ENCODE measurements at places on chromosomes 1 and 21.

- DNase-seq = no peak
Measured at GRCh38 chr1:84377480-84378095, 20.7 kb upstream of the DNASE2B start.

DNA sequence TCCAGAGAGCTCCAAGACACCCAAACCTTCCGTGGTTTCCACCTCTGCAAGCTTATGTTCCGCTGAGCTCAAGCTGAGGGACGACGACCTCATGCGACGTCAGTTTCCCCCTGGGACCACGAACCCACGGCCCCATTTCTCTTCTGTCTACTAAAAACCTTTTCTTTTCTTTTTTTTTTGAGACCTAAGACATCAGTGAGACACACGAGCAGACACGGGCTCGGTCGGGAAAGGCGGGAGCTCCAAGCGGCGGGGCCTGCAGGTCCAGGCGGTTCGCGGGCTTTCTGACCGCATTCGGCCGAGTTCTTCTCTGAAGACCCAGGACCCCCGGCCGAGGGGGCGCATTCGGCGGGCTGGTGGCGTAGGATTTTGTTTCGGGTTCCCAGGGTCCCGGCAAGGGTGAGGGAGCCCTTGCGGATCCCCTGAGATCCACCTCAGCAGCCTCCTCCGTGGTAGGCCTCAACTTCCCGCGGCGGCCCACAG is 402 bp downstream of the C21orf58 start:
- DNase-seq = no peak

GRCh38 chr1:105210747-105211146 is 1461.0 kb downstream of the AMY1C start:
- DNase-seq = no peak

GRCh38 chr1:228180271-228180958 is 14.8 kb downstream of the IBA57 start:
- no peak for DNase-seq

DNA sequence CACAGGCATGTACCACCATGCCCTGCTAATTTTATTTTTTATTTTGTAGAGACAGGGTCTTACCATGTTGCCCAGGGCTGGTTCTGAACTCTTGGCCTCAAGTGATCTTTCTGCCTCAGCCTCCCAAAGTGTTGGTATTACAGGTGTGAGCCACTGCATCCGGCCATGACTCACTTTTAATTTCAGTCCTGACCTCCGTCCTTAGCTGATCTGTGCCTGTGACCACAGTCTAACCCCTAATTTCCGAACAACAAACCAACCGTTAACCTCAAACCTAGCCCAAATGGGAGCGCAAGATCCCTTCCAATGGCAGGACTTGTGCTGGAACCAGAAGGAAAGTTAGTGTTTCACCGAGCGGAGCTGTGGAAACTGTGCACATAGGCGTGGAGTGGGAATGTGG is 29.3 kb upstream of the MAN1C1 start:
- DNase-seq = no peak

GRCh38 chr1:211231873-211232272 is 27.3 kb upstream of the RCOR3 start:
- DNase-seq = no peak

GRCh38 chr1:193538680-193539079 is 352.3 kb upstream of the B3GALT2 start:
- no peak for DNase-seq

DNA sequence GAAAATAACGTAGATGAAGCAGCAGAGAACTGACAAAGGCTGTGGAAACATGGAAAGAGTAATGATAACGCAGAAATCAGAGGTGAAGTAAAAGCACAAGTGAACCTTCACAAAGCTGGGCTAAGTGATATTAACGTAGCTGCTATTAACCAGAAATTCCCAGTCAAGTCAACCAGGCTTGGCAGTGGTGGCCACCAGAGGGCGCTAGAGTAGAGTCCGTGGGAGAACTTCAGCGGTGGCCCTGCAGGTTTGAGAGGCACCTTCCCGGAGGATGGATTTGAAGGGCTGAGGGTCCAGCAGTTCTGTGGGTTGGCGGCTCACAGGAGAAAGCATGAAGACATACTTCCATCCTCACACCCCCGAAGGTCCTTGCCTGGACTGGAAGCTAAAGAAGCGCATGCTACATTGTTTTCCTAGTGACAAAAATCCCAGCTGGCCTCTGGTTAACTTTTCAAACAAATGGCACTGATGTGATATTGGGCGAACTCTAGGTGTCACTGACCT is 81.7 kb upstream of the ZNF648 start:
- DNase-seq = peak; percentile 13

DNA sequence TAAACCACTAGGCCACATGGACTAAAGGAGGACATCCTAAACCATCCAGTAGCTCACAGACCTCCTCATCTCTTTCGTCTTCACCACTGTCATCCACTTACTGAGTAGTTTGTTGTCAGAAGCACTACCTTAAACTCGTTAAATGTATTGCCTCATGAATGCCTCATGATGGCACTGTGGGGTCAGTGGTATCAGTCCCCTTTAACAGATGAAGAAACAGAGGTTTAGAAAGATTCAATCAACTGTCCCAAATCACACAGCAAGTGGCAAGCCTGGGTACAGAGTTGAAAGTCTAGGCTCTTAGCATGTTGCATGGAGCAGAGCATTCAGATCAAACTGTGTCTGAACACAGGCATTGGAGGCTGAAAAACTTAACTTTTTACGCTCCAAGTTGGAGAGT is 183.6 kb upstream of the KIAA0040 start:
- no peak for DNase-seq

DNA sequence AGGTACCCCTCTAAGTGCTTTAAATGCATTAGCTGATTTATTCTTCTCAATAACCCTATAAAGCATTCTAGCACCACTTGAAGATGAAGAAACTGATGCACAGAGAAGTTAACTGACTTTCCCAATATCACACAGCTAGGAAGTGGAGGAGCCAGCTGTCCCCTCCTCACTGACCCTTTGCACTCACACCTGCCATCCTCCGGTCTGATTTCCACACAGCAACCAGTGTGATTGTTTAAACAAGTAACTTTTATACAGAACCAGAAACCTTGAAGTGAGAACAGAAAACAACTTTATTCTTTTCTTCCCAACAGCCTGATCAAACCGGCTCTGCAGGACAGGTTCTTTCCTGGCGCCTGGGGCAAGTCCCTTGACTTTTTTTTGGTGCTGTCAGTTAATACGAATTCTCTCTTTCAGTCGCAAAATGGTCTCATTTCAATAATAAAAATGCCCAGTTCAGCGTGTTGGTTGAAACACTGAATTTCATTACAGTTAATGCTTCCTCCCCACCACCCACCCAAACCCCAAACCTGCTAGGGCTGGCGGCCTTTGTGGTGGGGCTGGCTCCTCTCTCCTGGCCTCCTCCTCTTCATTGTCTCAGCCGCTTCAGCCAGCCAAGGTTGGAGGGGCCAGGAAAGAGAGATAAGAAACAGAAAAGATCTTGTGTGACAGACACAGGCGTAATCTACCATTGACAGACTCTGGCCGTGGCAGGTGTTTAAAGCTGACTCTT is 26.4 kb upstream of the EEIG2 start:
- no peak for DNase-seq

- no peak for DNase-seq
Measured at GRCh38 chr1:155175281-155175926, 1.8 kb downstream of the TRIM46 start.

- DNase-seq = peak; percentile 50
Measured at GRCh38 chr1:155977690-155978324, 540 bp downstream of the ARHGEF2 start.

- no peak for DNase-seq
Measured at GRCh38 chr1:15618077-15618654, 908 bp downstream of the DDI2 start.

GRCh38 chr1:210321552-210321951 is 7.2 kb upstream of the HHAT start:
- DNase-seq = no peak

DNA sequence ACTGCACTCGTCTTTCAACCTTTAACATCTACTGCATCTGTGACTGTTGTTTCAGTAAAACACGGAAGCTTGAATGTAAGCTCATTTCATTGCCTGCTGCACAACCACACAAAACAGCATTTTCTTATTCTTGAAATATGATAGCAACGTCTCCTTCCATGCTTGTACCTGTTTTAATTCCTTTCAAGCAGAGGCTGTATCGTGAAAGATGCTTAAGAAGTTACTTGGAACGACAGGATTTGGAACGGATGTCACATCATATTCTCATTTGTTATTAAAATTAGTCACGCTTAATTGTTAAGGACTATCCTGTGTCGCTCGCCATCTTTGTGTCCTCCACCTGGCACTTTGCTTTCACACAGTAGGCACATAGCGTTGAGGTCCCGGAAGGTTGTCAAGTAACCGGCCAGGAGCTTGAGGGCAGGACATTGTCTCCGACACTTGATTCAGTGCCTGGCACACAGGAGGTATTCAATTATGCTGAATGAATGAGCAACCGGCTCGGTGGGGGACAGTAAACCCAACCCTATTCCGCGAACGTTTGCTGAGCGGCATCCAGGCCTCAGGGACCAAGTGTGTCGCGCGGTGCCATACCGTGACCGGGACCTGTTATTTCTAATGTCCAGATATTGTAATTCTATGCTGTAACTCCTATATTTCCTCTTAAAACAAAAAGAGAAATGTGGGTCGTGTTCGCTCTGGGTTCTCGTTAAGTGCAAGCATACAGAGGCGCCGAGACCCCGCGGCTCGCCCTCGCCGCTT is 499 bp upstream of the SH3GLB1 start:
- DNase-seq = no peak

DNA sequence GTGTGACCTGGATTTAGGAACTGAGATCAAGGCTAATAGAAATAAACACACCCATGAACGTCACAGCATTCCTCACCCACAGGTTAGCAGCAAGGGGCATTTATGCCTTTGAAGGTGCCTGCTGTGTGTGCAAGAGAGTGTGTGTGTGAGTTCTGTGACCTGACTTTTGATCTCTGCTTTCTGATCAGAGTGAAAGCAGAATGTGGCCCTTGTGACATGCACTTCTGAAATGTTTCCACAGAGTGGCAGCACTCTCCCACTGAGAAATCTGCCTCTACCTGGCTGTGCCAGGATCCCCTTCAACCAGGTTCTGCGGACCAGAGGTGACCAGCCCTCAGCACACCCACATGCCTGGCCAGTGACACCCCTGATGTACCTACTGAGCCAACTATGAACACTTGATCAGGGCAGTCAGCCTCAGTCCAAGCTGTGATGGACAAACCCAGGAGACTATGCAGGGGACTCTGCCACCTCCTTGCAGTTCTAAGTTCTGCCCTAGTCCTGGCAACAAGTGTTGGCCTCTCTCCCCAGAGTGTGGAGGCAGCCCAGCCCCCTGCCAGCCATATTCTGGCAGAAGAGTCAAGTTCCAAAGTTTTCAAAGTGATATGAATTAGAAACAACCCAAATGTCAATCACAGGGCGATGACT is 41.0 kb downstream of the RXRG start:
- DNase-seq = no peak

DNA sequence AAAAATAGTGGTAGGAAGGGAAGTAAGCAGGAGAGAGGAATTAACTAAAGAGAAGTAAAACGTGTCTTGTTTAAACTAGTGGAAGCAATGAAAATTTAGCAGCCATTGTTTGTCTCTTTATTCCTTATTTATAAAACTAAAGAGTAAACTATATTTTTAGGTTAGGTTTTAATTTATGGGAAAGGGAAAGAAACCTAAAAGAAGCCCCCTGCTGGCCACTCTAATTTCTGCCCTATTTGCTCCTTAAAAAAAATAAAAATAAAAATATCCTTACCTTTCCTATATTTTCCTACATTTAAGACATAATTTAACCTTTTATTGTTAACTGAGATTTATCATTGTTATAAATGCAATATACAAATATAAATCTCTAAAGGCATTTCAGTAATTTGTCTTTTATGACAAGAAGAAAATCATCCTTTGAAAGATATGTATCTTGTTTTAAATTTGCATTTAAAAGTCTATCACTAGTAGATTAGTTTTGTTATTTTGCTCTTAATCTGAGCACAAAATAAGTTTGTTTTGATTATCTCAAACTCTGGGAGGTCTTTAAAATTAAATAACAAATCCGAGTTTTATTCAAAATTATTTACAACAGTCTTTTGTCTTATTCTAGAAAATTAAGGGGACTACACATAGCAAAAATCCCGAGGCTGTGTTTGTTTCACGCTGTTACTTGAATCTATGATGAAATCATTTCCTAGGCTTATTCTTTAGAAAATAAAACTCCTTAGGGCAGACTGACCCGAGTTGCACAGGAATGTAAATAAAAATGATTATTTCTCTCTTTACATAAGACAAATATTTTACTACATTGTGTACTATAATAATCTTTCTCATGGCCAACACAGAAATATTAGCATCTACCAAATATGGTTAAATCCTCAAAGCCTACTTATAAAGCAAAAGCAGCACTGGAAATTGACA is 201.7 kb downstream of the NRIP1 start:
- DNase-seq = no peak

GRCh38 chr1:35177237-35177786 is 15.6 kb downstream of the SFPQ start:
- DNase-seq = no peak

DNA sequence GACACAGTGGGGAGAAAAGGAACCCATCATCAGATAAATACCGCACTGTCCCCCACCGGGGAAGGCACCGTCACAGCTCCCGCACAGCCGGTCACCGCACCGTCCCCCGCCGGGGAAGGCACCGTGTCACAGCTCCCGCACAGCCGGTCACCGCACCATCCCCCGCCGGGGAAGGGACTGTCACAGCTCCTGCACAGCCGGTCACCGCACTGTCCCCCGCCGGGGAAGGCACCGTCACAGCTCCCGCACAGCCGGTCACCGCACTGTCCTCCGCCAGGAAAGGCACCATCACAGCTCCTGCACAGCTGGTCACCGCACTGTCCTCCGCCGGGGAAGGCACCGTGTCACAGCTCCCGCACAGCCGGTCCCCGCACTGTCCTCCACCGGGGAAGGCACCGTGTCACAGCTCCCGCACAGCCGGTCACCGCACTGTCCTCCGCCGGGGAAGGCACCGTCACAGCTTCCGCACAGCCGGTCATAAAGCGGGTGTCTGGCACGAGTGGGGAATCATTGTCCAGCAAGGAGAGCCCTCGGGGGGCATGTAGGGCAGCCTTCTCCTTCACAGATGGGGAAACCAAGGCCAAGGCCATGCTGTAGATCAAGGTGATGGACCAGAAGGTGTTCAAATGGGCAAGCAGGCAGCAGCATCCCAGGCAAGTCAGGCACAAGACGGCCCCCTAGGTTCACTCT is 280.1 kb downstream of the NPHP4 start:
- DNase-seq = no peak

DNA sequence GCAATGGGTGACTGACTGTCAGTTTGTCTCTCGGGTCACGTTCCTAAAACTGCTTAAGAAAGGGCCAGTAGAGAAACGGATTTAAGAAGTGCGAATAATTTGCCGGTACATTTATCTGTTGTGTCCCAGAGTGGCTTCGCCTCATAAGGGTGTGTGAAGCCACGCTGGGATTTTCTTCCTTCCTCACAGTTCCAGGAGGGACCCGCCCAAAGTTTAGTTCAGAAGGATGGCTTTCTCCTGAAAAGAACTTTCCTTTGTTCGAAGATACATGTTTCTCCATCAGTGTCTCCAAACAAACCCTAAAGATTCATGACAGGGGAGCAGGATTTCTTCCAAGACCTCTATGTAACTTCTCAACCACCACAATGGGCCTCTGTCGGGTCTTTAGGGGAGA is 49.8 kb downstream of the ADAMTS1 start:
- DNase-seq = no peak
